ENCODE measurements at places on chromosomes 4 and X.

- no peak for DNase-seq
These were observed 52.9 kb downstream of the TXK start for GRCh38 chr4:48081196-48081595.

GRCh38 chr4:110617075-110617640 lies 5.7 kb downstream of the PITX2 start:
- no peak for DNase-seq

- DNase-seq, result no peak
These were observed 69.8 kb downstream of the RGS12 start for GRCh38 chr4:3362431-3363287.

GRCh38 chr4:93834249-93835066 lies 5.9 kb downstream of the ATOH1 start:
- DNase-seq, result no peak

Measured in NCI-H2081 treated with DMSO at 0.1 percent for 48 hours (cell line).